ENCODE measurements at places on chromosomes 6 and 20. TPM values are rescaled to one million over a fixed set of nuclear protein-coding genes. Genes with fewer than 3 reads are reported as not detected.

DNA sequence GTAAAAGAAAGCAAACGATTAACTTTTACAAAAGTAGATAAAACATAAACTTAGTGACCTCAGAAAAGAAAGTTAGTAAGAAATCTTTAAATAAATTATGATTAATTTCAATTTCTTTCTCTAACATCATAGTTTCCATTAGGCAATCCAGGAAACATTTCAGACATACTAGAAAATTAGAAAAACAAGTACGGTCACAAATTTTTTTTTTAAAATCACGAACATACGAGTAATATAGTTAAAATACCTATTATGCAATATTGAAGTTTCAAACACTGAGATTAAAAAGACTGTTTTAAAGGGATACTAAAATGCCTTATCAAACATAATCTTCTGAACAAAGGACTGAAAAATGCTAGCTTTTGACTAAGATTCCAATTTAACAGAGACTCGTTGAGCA lies 26.2 kb downstream of the NOL7 start:
- no peak overlapping the region for H3K4me3 ChIP-seq
- no peak for DNase-seq
- no peak overlapping the region for H3K27ac ChIP-seq
- H3K36me3 ChIP-seq, result peaks cover 19% of the 10 kb centered on the region
- peaks cover 6% of the 10 kb centered on the region for H3K4me1 ChIP-seq

- peaks cover 8% of the 10 kb centered on the region for H3K4me1 ChIP-seq
- no peak overlapping the region for H3K27ac ChIP-seq
- H3K27me3 ChIP-seq, result no peaks in the 10 kb centered on the region
- H3K36me3 ChIP-seq, result no peaks in the 10 kb centered on the region
- no peak overlapping the region for H3K4me3 ChIP-seq
Observed at GRCh38 chr20:43653966-43654365, 12.9 kb upstream of the MYBL2 start.

DNA sequence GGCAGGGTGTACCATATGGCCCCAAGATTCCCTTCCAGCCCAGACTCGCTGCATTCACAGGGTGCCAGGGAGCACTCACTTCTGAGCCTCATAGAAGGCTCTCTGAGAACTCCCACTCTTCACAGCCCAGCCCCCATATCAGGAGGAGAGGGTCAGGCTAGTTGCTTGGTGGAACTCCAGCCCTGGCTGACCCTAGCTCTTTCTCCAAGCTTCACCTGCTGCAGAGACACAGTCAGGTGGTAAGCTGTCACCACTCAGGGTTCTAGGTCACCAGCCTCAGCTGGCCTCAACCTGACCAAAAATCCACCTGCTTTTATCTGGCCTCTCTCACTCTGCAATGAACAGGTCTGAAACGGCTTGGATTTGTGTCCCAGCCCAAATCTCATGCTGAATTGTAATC lies 162.7 kb upstream of the MLN start:
- H3K4me1 ChIP-seq, result no peaks in the 10 kb centered on the region
- no peak overlapping the region for H3K27ac ChIP-seq
- H3K4me3 ChIP-seq, result no peak overlapping the region
- peaks cover 10% of the 10 kb centered on the region for H3K27me3 ChIP-seq
- no peaks in the 10 kb centered on the region for H3K36me3 ChIP-seq

GRCh38 chr6:125533710-125534397 lies 215.6 kb upstream of the HEY2 start:
- H3K4me3 ChIP-seq, result no peak overlapping the region
- peaks cover 6% of the 10 kb centered on the region for H3K27me3 ChIP-seq
- H3K27ac ChIP-seq, result no peak overlapping the region
- DNase-seq, result no peak
- H3K4me1 ChIP-seq, result no peaks in the 10 kb centered on the region

DNA sequence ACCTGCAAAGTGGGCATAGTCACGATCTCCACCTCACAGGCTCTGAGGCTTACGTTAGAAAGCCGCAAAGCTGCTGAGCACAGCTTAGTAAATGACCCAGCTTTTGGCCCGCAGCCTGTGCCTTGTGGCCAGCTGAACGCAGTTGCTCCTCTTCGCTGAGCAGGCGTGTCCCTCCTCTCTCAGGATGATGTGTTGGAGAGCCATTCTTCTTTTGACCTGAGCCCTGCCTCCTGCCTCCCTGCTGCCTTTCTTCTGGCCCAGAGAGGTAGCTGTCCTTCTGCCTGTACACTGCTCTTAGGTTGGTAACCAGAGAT lies 47.6 kb upstream of the MYL9 start:
- DNase-seq, result no peak
- peaks cover 22% of the 10 kb centered on the region for H3K36me3 ChIP-seq
- H3K27ac ChIP-seq, result no peak overlapping the region
- peaks cover 26% of the 10 kb centered on the region for H3K4me1 ChIP-seq

The CTCFL gene
- not detected for total RNA-seq

The TNFRSF21 gene
- total RNA-seq, result 1.7 TPM

Data from CD8-positive, alpha-beta memory T cell (primary cell).